ENCODE measurements at places on chromosomes 4 and X. TPM values are rescaled to one million over a fixed set of nuclear protein-coding genes. Genes with fewer than 3 reads are reported as not detected.

- no peak for DNase-seq
These were observed 423.1 kb upstream of the INTU start for GRCh38 chr4:127209580-127210095.

GRCh38 chr4:153072661-153073060 is 131.6 kb upstream of the TRIM2 start:
- DNase-seq: no peak

GRCh38 chr4:147786031-147786430 is 54.1 kb downstream of the ARHGAP10 start:
- peak; percentile 10 for DNase-seq

DNA sequence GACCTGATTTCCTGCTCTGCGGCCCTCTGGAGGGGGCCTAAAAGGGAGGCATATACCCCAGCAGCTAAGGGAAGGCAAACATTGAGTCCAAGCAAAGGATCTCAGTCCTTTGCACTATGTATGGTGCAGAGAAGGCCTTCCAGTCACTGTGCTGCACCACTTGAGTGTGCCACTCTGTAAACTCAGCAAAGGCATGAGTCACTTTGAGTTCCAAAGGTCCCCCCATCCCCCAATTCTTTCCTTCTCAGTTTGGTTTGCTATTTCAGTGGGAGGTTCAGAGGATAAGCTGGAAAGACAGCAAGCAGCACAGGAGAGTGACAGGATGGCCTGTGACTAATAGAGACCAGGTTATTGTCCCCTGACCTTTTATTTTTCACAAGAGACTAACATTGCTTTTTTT is 131.3 kb downstream of the FHDC1 start:
- no peak for DNase-seq

GRCh38 chr4:172601195-172601594 is 567.4 kb upstream of the GALNT7 start:
- no peak for DNase-seq

- DNase-seq: no peak
These were observed 52.7 kb upstream of the TET2 start for GRCh38 chr4:105093975-105094374.

DNA sequence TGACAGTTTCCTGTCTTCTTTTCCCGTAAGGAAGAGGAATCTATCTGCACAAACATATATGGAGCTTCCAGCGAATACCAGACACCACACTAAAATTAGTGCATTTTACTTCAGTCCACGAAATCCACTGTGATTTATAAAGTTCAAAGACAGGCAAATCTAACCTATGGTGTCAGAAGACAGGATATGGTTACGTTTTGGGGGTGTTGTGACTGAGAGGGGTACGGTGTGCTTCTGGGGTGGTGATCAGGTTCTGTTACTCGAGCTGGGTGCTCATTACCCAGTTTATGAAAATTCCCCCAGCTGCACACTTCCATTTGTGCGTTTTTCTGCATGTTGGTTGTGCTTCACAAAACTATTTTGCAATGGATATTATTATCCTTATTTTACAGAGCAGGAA is 10.3 kb downstream of the VGLL1 start:
- DNase-seq: no peak

DNA sequence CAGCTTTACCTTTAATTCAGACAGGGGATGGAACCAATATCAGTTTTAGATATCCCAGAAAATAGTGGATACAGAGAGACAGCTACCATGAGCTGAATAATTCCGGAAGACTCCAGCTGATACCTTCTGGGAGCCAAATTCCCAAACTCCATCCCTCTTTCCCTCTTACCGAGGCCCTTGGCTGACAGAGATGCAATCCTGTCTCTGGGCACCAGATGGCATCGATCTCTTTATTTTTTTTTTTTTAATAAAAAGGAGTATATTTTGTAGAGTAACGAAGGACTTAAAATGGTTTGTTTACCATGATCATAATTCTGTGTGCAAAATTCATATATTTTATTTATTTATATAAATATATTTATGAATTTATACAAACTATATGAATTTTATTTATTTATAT is 31.0 kb downstream of the RAB40A start:
- DNase-seq: no peak

DNA sequence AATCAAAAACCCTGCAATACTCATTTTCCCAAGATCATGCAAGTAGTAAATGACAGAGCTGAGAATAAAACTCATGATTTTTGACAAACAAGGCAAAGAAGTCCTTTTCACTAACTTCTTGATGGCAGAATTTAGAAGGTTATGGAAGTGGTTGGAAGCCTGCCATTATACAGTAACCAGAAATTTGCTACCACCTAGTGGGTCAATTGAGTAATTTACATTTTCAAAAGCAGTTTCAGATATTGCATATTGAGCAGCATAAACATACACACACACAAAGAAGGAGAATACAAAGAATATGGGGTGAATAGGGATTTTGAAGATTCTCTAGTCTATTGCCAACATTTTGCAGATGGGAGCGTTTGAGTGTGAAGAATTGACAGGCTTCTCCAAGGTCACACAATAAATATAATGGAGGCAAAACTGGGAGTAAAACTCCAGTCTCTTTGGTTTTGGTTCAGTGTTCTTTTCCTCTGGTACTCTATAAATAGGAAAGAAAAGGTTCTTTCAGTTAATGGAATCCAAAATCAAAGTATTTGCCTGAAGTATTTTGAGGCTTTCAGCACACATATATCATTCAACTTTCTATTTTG is 70.2 kb downstream of the GC start:
- peak; percentile 64 for DNase-seq

Gene NDST4
- 0.89 TPM for total RNA-seq

- peak; percentile 77 for DNase-seq
These were observed at the start of gene TSPAN6 for GRCh38 chrX:100636321-100636991. Gene TSPAN6 (minus strand): TSS chrX:100636806. CDS start chrX:100636694, 112 bp downstream.

DNA sequence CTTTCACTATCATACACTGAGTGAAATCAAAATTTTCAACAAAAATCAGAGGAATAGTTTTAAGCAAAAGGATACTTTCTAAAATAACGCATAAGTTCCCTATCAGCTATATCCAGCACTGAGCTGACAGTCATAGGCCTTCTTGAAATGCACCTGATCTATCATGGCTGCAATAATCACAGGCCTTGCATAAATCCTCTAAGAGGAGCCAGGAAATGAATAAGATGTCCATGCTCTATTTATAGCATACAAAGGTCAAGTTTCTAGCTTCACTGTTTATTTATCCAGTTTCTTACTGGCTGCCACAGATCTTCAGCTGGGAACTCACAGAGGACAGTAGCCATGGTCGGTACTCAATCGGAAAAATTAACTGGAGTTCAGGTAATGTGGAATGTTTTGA is 235.9 kb upstream of the DMD start:
- no peak for DNase-seq

DNA sequence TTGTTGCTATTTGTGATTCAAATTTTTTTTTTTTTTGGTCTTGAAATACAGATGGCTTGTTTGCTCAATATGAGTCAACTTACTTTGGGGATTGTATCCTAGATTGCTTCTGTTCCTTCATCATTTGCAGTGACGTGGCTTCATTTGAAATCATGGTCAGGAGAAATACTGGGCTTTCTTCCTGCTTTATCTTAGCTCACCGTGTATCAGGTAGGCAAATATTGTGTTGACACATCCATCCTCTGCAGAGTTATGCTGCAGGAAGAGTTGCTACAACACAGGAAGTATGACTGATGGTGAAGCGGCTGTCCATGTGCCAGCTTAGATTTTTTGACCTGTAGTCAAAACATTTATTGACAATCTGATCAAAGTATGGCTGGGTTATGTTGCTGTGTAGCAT is 232.2 kb downstream of the C4orf33 start:
- no peak for DNase-seq

DNA sequence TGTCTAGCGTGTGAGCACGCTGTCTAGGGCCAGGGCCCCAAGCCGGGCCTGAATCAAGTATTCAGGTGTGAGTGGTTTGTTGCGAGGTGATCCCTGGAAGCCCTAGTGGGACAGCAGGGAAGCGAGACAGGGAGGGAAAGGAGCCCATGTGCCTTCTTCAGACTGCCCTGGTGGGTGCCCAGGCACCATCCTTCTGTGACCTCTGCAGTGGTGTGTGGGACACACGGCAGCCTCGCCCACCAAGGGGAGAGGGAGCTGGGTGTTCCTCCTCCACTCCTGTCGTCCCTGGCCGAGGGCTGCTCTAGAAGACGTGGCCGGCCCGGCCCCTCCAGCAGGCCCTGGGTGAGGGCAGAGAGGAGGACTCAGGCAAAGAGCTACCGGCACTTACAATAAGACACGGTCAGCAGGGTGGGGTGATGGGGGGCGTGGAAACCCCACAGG is 47.4 kb downstream of the HTRA3 start:
- DNase-seq: no peak

DNA sequence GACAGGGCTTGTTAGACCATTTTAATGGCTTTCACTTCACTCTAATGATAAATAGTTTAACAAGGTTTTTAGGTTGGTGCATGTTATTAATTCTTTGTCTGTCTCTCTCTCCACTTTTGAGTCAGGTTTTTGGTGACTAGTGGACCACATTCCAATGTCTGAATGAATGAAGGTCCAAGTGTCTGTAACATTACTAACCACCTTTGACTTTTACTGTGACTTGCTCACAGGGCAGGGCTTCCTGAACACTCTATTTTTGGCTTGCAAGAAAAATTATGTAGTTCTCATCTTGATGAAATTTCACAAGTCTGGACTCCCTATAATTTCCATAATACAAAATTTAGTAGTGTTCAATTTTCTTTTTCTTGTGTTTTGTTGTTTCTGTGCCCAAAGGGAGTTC is 78.9 kb upstream of the BMPR1B start:
- DNase-seq: no peak

DNA sequence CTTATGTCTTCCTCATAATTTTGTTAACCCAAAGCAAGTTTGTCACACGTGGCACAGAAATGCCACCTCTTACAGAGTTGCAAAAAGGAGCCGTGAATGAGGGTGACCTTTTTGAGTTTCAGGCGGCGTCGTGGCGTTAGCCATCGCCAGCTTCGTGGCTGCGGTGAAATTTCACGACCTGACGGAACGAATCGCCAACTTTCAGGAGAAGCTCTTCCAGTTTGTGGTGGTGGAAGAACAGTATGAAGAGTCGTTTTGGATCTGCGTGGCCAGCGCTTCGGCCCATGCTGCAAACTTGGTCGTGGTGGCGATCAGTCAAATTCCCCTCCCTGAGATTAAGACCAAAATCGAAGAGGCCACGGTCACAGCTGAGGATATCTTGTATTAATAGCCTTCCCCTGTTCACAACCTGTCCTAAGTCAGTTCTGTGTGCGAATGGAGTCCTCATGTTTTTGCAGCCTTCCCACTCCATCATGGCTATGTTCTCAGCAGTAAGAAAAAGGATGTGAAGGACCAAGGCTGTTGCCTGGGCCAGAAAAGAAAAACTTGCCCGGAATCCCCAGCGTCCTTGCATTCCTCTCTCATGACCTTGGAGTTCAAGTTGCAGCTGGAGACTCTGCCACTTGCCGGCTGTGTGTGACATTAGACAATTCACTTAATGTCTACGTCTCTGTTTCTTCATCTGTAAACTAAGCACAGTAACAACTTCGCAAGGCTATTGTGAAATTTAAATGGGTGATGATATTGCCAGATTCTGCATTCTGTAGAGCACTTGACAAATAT is 11.9 kb downstream of the CLRN2 start:
- no peak for DNase-seq

DNA sequence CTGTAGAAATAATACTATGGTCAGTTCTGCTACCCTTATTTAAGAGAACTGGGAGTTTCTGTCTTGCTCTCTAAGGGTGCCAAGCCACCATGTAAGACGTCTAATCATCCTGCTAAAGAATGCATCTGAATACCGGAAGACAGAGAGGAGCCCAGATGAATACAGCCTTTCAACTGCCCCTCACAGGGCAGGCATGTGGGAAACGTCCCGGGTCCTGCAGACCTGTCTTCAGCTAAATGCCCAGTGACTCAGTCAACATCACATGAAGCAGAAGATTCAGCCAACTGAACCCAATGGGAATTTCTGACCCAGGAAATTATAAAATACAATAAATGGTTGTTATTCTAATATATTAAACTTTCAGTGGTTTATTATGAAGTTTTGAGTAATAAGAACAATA is 2141.0 kb upstream of the AGA start:
- DNase-seq: no peak

Gene MAGEA1
- not detected for total RNA-seq

Gene SCML2
- total RNA-seq: 7.4 TPM

GRCh38 chr4:160956875-160957274 is 1206.9 kb downstream of the FSTL5 start:
- DNase-seq: no peak

GRCh38 chr4:110953898-110954297 is 331.0 kb upstream of the PITX2 start:
- DNase-seq: no peak

Gene TMPRSS11F
- total RNA-seq: 2.3 TPM

Gene COPS4
- total RNA-seq: 85.4 TPM

GRCh38 chr4:56622176-56622575 is 58.9 kb downstream of the HOPX start:
- peak; percentile 42 for DNase-seq

DNA sequence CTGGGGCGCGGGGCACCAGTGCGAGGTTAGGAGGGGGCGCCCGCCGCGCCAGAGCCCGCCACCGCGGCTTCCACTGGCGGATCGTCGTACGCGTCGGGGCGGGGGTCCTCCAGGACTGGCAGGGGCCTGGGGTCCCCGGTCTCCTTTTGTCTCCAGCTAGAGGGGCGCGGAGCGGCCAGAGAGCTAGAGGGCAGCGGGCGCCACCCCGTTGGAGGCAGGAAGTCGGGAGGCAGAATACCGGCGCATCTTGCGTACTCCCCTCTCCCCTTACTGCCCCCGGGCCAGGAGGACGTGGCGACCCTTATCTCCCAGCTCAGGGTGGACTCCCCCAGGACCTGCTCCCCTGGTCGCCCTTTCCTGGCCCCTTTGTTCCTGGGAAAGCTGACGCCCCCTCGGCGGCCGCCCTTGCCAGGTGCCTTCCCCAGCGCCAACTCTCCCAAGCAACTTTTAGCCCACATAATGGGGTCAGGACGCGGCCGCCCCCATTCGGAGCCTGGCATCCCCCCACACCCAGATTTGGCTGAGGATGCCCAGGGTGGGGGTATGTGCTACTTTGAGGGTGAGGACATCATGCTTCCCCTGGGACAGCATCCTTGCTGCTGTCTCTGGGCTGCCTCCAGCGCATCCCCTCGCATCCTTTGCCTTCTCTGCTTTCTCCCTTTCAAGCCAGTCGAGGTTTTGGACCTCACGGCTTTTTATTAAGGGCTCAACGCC is 933 bp downstream of the CNKSR2 start:
- no peak for DNase-seq

Gene SGMS2
- total RNA-seq: 23.0 TPM

DNA sequence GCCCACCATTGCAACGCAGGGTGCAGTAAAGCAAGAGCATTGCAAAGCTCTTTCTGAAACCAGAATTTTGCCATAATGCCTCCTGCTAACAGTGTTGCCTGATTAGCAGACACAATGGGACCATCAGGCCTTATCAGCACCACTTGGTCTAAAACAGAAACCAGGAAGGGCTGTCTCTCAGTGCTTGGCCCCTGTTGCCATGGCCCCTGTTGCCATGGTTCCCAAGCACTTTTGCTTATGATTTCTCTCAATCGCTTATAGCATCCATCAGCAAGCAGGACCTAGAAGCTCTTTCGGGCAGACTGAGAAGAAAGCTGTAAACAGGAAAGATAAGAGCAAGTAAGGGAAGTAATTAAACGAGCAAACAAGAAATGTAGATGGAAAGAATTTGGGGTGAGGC is 36.8 kb downstream of the RTL5 start:
- no peak for DNase-seq

Gene SSX2
- not detected for total RNA-seq

- DNase-seq: no peak
These were observed 13.5 kb downstream of the MAOB start for GRCh38 chrX:43868791-43869190.
